Activated CD4-positive, alpha-beta T cell treated with anti-CD3 and anti-CD28 coated beads, Interleukin-2, amount 50 U/mL, for 1 hour (primary cell): ENCODE measurements at places on chromosomes 6 and 20.

DNA sequence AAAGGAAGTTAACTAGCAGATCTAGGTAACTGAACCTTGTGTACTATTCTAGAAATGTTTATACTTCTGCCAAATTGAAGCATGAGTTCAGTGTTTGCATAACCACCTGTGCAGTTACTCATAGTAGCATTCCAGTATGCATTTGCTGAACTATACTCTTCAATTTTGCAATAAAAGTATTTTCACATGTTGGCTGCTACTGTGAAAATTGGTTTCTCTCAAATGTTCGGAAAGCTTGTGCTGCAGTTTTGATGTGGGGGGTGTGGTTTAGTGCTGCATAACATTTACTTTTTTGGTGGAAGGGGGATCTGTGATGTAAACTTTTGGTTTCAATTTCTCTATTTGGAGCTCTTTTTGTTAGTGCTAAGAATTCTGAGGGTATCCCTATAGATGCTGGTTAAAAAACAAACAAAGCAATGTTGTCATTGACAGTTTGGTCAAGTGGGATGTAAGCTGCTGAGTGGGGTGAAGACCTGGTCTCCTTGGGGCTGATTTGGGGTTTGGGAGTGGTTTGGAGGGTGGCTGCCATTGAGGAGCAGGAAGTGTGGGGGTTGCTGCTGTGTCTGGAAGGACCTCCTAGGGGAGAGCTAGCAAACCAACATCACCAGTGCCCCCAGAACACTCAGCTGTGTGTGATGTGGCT is 87.8 kb downstream of the CARMIL1 start:
- DNase-seq, result peak; percentile 3

DNA sequence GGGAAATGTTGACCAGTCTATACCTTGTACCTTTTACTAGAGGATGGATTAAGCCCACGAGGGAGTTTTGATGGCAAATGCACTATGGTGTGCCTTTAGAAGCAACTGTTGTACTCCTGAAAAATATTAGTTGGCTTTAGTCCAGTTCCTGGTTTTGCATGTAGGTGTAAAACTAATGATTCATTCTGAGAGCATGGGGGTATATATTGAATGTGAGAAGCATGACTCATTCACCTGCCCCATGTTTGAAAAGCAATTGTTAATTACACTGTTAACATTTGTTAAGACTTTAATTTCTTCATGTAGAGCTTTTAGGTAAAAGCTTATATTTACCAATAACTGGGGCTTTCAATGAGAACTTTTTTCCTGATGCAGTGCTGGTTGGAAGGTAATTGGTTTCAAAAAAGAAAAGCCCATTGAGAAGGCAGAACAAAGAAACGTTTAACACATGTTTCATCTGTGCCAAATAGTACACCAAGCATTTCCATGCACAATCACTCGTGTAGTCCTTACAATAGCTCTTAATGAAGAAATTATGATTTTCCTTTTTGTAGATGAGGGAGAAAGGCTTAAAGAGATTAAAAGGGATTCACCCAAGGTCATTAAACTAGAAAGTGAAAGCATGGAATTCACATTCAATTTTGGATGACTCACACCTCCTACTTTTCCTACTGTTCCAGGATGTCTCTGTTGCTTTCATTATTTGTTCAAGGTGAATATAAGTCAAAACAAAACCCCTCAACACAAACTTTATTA is 134.1 kb downstream of the CCDC170 start:
- no peak for DNase-seq

DNA sequence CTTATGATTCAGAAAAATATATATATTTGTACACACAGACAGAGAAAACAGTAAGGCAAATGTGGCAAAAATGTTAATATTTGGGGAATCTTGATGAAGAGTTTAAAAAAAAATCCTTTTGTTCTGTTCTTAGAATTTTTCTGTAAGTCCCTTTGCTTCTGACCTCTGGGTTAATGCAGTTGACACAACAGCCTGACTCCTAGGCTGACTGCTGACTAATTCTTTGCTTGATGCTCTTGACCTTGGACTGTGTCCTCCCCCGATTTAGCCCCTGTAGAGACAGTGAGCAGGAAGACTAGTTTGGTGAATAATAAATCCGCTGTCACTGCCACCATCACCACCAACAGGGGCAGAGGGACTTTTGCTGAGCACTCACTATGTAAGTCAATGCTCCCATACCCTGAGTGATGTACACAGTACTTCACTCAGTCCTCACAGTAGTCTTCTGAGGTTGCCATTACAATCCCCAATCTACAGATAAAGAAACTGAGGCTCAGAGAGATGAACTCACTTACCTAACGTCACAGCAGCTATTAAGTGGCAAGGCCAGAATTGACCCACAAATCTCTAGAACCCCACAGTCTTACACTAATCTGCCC is 71.7 kb downstream of the SNX5 start:
- no peak for DNase-seq

GRCh38 chr6:105402090-105402938 is 568 bp downstream of the PREP start:
- peak; percentile 15 for DNase-seq

GRCh38 chr20:821046-821730 is 12.3 kb upstream of the FAM110A start:
- no peak for DNase-seq

- DNase-seq, result no peak
Measured at GRCh38 chr6:30747902-30748769, 3.8 kb upstream of the IER3 start.

GRCh38 chr20:57475388-57476083 is 49.4 kb downstream of the CTCFL start:
- DNase-seq, result no peak

DNA sequence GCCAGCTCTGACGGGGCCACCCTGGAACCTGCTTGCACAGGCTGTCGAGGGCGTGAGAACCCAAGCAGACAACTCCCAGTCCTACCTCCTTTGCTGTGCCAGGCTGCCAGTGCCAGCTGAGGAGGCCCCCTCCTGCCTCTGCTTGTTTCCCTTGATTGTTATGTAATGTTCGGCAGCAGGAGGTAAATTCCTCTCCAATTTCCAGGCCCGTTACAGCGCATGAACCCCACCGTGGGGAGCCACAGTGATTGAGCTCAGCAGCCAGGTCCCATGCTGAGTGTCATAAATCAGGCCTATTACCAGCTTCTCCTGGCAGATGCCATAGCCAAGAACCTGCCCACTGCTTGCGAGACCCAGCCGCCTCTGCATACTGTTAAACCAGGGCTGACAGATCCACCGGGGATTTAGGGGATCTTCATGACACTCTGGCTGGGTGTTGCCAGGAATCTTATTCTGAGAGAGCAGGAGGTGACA is 320.5 kb downstream of the DHX35 start:
- no peak for DNase-seq

DNA sequence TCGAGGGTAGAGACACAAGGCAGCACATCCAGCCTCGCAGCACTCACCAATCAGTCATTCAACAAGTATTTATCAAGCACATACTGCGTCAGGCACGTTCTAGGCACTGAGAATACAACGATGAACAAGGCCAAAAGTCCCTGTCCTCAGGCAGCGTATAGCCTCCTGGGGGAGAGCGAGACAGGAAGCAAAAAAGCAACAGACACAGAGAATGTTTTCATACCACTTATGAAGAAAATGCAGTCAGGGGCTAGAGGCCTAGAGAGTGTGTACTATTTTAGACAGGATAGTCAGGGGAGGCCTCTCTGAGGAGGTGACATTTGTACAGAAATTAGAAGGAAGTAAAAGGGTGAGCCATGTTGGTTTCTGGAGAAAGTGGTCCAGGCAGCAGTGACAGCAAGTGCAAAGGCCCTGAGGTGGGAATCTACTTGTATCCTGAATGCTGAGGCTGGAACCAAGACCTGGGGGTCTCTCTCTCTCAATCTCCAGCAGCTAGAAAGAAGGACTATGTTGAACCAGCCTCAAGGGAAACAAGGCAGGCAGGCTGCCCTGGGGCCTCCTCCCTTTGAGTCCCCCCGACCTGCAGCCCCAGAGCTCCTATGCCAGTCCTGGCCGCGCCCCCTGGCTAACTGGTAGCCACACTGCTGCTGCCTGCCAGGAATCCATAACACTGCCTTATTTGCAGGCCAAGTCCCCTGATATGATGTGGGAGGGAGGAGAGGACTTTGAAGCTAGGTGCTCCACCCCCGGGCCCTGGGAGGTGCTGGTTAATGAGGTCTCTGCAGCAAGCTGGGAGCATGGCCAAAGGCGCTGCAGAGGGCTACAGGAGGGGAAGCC is 151.2 kb downstream of the GRM4 start:
- DNase-seq, result no peak

DNA sequence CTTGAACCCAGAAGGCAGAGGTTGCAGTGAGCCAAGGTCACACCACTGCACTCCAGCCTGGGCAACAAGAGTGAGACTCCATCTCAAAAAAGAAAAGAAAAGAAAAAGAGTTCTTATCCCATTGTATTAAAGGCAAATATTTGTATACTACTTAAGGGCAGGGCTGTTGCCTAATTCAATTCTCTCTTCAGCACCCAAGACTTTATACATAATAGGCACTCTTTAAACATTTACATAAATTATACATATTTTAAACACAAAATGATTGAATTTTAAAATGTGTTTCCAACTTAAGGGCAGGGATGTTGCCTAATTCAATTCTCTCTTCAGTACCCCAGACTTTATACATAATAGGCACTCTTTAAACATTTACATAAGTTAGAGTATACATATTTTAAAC is 424.3 kb upstream of the ARID1B start:
- no peak for DNase-seq

DNA sequence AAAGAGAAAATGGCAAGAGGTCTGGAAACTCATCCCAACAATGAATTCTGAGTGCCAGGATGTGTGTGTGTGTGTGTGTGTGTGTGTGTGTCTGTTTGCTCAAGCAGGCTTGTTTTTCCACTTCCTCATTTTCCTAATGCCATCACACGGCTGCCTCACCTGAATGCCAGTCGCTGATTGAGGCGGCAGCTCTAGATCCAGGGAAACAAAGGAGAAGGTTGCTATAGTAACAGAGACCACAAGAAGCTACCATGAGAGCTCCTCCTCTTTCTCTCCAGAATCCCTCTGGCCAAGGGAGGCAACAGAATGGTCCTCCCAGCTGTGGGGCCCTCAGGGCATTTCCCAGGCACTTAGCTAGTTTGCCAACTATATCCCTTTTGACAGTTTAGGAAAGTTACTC is 241.1 kb upstream of the TSHZ2 start:
- no peak for DNase-seq

GRCh38 chr6:40410821-40411220 is 176.3 kb downstream of the LRFN2 start:
- DNase-seq, result no peak

- DNase-seq, result no peak
Measured at GRCh38 chr6:105374010-105374420, 28.9 kb downstream of the PREP start.

GRCh38 chr6:3847521-3847920 is 1.7 kb upstream of the FAM50B start:
- DNase-seq, result no peak

DNA sequence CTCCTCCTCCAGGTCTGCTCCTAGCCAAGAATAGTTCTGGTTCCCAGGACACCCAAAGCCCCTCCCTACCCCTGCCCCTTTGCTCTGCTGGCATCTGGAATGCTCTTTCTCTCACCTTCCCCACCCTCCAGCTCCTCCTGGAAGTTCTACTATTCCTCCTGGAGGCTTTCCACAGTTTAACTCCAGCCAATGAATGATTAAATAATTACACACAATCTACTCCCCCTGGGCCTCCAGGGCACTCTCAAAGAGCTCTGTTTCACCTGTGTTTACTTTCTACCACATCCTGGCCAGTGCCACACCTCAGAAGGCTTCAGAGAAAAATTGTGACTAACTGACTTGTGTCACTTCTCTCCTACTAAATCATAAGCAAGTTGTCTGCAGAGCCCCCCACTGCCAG is 36.2 kb downstream of the GCM1 start:
- no peak for DNase-seq

GRCh38 chr6:169800116-169800667 is 48.8 kb downstream of the ERMARD start:
- DNase-seq, result no peak

DNA sequence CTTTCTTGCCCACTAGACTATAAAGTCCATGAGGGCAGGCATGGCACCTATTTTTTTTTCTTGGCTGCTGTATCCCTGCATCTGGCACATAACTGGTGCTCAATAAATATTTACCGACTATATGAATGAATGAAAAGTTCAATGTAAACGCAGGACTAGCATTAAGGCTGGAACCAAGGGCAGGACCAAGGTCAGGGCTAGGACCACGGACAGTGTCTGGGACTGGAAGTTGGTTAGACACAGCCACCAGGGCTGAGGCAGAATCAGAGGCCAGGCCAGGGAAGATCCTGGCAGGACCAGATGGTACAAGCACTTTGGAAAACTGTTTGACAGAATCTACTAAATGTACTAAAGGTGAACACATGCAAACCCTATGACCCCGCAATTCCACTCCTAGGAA is 3.7 kb downstream of the TNXB start:
- no peak for DNase-seq

GRCh38 chr6:46528961-46529750 is 37.9 kb upstream of the RCAN2 start:
- no peak for DNase-seq

GRCh38 chr20:34915131-34915530 is 38.7 kb downstream of the ACSS2 start:
- DNase-seq, result no peak

GRCh38 chr6:28371706-28372451 is 22.1 kb downstream of the ZKSCAN3 start:
- DNase-seq, result no peak

DNA sequence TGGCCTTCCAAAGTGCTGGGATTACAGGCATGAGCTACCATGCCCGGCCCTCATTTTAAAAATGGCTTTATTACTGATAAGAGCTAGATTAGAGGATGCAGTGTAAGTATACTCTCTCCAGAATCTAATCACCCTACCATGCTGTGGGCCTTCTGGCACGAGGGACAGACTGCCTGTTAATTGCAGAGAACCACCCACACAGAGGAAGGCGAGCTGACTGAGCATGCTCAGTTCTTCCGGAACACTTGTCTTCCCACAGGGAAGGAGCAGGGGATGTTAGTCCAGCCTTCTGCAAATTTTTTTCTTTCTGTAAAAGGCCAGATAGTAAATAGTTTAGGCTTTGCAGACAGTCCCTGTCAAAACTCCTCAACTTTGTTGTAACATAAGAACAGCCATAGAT is 48.9 kb downstream of the ALDH5A1 start:
- no peak for DNase-seq

DNA sequence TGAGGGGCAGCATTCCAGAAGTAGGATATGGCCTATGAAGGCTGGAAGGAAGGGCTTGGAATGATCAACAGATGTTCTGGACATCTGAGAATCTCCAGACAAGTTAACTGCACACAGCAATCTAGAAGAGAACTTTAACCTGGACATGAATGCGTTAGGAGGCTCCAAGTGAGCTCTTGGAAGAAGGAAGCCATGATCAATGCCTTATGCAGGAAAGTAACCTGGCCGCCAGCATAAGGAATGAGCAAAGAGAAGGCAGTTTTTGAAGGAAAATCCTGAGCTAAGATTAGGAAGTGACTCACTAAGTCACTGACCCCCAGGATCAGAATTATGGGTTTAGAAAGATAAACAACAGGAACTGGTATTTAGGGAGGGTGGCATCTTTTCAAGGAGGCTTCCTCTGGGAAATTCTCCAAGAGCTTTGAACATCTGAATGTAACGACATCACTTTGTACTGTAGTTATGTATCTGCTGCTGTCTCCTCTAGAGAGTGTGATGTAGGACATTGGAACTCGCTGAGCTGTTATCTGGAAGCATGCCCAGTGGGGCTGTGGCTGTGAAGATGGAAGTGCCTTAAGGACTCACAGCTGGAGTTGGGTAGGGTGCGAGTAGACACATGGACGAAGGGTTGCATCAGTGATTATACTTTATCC is 236.8 kb downstream of the PACRG start:
- DNase-seq, result no peak

GRCh38 chr6:106119546-106119945 is 33.4 kb downstream of the PRDM1 start:
- DNase-seq, result no peak
